ENCODE measurements at places on chromosomes 3 and 15. TPM values are rescaled to one million over a fixed set of nuclear protein-coding genes. Genes with fewer than 3 reads are reported as not detected.

Gene GOLGA8T
- polyA plus RNA-seq: 0.20 TPM

Gene POLG
- 52.4 TPM for polyA plus RNA-seq

DNA sequence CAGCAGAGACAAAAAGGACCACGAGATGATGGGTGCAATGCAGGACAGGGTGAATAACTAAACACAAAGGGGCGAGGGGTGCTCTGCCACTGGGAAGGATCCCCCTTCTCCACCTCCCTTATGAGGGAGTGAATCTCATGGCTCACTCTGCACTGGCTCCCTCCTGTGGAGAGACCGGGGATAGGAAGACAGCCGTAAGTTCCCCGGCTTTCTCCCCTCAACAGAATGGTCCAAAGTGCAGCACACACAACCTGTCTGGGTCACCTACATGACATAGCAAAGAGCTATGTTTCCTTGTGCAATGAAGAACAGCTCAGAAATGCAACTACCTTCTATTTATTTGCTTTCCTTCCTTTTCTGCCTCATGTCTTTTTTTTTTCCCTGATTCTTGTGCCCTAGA is 7.8 kb upstream of the ACSBG1 start:
- no peak for DNase-seq

DNA sequence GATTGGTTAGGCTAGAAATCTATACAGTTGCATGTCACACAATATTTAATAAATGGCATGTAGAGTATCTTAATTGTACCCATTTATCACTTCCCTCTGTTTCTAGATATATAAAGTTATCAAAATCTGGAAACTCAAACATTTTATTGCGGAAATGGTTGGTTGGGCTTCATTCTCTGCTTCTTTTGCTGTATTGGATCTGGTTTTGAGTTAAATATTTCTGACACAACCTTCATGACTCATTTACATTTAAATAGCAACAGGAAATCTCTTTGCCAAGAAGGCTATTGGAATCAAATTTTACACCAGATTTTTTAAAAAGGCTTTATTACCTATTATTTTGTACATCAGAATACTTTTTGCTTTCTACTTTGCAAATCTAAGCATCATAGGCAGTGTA is 153.8 kb downstream of the EBLN2 start:
- no peak for DNase-seq

DNA sequence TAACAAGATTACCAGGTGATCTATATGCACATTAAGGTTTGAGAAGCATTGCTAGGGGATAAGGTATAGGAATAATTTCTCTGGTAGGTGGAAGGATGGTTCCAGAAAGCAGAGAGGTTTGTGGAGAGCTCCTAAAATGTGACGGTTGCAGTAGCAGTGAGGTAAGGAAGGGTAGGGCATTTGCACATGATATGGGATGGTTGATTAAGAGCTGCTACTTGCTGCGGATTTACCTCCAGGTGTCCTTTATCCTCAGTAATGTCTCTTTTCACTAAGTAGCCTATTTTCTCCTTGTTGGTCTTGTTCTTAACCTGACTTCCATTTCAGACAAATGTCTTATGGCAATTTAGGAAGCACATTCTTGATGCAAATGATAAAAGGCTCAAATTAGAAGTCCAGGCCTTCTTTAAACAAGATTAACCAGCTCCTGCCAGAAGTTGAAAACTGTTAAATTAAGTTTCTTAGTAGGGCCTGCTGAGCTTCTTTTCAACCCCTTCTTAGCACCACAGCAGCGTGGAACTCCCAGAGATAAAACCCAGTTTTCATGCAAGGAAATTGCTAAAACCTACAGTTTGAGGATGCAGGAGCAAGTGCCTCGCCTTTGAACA is 231.1 kb upstream of the GADL1 start:
- no peak for DNase-seq

GRCh38 chr3:6737630-6738029 is 123.3 kb upstream of the GRM7 start:
- no peak for DNase-seq

GRCh38 chr15:71709808-71710418 is 100.4 kb upstream of the NR2E3 start:
- no peak for DNase-seq

DNA sequence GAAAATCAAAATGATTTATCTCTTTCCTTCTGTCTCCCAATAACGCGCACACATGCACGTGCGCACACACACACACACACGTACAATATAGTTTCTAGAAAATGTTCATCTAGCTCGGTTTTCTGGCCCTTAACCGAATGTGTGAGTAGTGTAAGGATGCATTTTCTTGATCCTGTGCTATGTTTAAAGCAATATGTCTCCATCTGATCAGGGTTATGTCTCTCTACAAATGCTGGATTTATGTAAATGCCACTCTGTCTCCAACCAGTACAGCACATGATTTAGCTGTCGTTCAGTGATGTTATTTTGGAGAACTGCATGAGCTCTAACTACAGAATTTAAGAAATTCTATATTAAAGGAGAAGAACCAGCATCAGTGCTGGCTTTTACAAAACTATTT is 198.0 kb downstream of the TJP1 start:
- no peak for DNase-seq

- DNase-seq: no peak
Observed at GRCh38 chr3:112623717-112624116, 17.2 kb downstream of the CCDC80 start.

Measured in right renal pelvis (tissue), 4 donors.